Small intestine (tissue), 16 donors: ENCODE measurements at places on chromosomes 7 and 10.

DNA sequence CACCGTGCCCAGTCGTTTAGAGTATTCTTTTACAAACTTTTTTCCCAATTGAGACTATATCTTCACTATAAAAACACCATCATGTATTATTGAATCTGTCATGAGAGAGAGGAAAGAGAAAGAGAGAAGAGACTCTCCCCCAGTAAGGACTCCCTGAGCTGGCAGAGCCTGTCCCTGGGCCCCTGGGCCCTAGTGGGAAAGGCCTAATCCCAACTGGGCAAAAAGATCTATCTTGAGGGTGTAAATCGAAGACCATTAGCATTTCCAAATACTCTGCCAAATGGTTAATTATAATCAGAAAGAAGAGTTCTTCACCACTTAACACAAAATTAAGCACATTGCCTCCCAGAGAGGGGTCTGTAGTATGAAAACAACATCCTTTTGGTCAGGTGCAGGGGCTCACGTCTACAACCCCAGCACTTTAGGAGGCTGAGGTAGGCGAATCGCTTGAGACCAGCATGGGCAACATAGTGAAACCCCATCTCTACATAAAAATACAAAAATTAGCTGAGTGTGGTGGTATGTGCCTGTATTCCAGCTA lies 108.2 kb downstream of the SKIDA1 start:
- no peak for DNase-seq

GRCh38 chr7:114940220-114940619 lies 18.3 kb downstream of the MDFIC start:
- DNase-seq, result no peak

DNA sequence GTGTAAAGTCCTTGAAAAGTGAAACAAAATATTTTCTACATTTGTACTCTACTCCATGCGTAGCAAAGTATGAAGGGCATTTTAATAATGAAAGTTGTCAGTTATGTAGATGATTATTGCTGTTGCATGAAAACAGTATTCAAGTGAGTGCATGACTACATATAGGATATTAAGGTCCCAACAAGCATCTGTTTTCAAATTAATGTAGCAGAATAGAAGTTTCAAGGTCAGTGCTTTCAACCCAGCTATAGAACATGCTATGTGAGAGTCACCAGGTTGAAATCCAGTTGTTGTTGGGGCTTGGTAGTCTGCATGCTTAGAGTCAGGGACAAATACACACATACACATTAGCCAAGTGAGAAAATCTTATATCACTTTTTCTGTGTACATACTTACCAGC lies 14.8 kb downstream of the CD36 start:
- DNase-seq, result no peak

DNA sequence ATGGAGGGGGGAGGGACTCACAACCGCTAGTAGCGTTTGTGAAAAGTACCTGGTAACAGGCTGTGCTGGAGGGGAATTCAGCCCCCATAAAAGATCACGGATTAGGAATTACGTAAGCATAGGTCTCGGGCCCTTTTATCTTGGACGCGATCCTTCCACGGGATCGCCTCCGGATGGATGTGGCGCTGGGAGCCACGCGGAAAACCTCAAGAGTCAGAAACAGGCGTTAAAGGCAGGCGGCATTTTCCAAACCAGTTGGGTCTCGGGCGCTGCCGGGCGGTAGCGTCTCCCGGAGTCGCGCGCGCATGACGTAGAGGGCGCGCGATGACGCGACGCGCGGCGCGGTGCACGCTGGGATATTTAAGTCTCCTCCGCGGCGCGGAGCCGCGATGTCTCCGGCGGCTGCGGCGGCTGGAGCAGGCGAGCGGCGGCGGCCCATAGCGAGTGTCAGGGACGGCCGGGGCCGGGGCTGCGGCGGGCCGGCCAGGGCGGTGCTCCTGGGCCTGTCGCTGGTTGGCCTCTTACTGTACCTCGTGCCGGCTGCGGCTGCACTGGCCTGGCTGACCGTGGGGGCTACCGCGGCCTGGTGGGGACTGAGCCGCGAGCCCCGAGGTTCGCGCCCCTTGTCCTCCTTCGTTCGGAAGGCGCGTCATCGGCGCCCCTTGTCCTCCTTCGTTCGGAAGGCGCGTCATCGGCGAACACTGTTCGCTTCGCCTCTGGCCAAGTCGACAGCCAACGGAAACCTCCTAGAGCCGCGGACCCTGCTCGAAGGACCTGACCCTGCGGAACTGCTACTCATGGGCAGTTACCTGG lies at the start of gene POM121:
POM121 (plus strand) TSS at position 363 of the 813 bp plus-strand sequence; CDS start at position 390, 27 bp downstream.
- DNase-seq, result peak; percentile 96

DNA sequence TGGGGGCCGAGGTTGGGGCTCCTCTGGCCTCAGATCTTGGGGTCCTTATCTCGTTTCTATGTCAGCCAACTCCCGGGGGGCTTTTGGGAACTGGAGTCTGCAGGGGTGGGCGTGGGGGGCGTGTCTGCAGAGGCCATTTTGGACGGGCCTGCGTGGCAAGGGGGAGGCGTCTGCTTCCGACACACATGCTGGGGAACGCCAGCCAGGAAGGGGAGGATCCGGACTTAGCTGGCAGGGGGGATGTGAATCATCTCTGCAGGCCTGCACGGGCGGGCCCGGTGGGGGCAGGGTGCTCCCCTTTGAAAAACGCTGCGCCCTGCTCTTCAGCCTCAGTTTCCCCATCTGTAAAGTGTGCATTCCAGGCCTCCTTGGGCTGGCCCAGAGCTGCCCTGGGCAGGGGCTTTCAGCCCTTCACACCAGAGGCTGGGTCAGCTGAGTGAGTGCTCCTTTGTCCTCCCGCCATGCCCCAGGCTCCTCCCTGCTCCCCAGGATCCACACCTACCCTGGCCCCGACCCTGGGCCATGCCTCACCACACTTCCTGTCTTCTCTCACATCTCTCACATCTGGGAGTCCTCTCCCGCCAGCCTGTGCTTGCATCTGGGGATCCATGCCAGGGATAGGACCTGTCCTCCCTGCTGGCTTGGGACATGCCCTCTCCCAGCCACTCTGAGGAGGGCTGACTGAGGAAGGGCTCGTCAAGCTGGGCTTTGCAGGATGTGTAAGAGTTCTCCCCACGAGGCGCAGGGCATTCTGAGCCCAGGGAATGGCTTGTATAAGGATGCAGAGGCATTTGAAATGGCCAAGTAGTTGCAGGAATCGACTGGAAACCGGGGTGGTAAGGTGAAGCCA lies 172.6 kb upstream of the TNRC18 start:
- peak; percentile 55 for DNase-seq

DNA sequence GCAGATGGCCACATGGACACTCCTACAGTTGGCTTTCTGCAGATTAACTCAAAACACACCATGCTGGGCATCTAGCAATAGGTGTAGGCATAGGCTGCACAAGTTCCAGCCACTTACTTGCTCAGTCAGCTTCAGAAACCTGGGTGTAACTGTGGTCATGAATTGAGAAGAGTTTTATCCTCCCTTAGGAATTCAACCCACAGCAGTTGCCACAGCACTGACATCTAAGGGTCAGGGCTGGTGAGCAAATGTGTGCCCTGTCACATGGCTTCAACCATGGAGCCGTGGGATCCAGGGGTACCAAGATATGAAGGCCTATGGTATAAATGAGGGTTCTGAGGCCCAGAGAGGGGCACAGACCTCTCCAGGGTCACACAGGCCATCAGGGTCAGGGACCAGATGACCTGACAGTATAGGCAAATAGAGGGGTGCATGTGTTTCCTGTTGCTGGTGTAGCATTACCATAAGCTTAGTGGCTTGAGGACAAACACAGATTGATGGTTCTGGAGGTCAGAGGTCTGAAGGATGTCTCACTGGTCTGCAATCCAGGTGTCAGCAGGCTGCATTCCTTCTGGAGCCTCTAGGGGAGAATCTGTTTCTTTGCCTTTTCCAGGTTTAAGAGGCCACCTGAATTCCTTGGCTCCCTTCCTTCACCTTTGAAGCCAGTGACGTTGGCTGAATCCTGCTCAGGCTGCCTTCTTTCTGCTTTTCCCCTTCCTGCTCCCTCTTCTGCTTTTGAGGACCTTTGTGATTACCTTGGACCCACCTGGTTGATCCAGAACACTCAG lies 24.1 kb downstream of the MINDY4 start:
- DNase-seq, result peak; percentile 23

DNA sequence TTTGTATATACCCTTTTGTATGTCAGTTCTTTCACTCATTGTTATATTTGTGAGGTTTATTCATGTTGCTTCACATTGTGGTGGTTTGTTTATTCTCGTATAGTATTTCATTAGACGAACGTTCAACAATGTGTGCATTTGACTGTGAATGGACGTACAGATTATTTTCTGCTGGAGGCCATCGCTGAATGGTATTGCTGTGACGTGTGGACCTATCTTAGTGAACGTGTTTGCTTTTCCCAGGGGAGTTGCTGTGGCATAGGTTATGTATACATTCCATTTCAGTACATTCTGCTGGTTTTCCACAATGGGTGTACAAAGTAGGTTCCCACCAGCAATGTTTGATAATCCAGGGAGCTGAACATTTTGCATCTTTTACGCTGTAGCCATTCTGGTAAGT lies 31.1 kb upstream of the PLEKHS1 start:
- DNase-seq, result no peak

- peak; percentile 34 for DNase-seq
These were observed 27.8 kb downstream of the DENND10 start for GRCh38 chr10:119131512-119132240.

- no peak for DNase-seq
These were observed 1371.6 kb upstream of the CELF2 start for GRCh38 chr10:9645928-9646600.

DNA sequence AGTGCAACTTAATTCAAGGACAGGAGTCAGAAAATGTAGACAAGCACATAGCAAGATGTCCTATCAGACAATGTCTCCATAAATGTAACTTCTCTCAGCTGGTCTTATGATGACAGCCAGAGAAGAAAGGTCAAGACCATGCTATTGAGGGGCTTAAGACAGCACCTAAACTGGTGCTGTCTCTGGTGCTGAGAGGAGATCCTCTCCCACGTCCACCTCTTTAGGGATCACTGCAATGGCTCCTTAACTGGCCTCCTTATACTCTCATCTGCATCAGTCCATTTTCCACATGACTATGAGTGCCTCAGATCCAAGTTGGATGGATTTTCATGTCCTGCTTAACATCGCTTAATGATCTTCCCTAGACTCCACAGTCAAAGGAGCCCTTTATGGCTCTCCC lies 210.6 kb downstream of the ARL4A start:
- DNase-seq, result no peak

DNA sequence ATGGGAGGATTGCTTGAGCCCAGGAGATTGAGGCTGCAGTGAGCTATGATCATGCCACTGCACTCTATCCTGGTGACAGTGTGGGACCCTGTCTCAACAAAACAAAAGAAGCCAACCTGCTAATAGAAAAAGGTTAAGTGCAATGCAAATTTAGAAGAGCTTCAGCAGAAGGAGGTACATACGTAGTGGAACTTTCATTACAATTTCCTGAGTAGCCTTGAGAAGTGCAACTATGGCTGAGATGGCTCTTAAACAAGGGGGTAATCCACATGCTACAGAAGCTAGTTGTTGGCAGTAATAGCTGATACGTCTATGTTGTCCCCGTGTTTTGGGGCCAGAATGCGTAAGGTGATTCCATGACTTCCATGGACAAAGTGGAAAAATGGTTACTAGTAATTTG lies 10.7 kb upstream of the NT5C3A start:
- no peak for DNase-seq

- no peak for DNase-seq
These were observed 56.0 kb upstream of the ST8SIA6 start for GRCh38 chr10:17510242-17510908.

GRCh38 chr7:155363852-155364600 lies 66.3 kb downstream of the INSIG1 start:
- DNase-seq, result peak; percentile 29

GRCh38 chr10:86653379-86653778 lies 968 bp upstream of the OPN4 start:
- no peak for DNase-seq

GRCh38 chr10:108862676-108863350 lies 1060.5 kb downstream of the XPNPEP1 start:
- DNase-seq, result no peak

DNA sequence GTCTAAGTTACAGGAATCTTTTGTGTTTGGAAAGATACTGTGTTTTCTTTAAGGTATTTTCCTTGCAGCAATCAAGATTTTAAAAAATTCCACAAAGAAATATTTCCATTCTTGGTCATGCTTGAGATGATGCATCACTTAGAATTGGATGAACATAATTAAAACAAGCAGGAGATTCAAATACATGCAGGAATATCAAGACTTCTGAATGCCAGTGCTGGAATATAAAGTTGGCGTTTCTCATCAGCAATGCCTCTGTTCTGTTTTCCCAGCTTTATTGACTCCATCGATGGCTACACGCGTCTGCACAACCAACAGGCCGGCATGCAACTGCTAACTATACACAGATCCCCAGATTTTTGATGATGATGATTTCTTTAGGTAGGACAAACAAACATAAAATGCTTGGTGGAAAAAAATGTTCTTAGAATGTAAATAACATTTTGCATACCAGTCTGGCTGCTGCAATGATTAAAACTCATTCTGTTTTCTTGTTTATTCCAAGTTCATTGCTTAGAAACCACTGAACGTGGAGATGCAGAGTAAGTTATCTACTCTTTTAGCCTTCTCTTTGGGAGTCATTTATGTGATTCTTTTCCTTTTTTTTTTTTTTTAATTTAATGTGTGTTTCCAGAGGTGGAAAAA lies 91.3 kb upstream of the FAM171A1 start:
- no peak for DNase-seq

GRCh38 chr7:105849122-105849855 lies 27.1 kb downstream of the ATXN7L1 start:
- no peak for DNase-seq

DNA sequence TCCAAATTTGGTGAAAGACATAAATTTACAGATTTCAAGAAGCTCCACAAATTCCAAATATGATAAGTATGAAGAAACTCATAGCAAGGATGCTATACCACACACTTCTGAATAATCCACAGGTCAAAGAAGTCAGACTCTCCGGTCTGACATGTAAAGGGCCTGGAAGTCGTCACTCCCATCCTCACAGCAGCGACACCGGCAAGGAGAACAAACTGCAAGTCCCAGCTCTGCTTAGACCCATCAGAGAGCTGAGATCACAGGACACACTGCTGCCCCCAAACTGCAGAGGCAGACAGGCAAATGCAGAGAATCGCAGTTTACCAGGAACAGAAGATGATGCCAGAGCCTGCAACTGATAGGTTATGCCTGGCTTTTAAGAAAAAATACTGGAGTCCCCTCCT lies 62.0 kb downstream of the AMZ1 start:
- DNase-seq, result no peak

DNA sequence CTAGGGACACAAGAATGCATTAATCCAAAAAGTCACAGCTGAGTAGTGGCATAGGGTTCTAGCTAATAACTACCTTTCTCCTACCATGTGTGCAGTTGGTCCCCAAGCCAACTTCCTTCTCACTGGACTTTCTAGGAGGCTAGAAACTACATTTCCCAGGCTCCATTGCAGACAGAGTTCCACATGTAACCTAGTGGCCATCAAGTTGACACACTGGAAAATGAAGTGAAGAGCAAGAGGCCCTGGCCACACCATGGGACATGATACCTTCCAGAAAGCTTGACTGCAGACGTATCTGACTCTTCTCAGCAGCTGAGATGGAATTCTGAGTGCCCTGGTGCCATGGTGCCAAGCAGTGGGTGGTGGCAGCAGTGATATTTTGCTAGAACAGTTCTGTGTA lies 49.8 kb upstream of the TMEM273 start:
- DNase-seq, result no peak
